Cardiac fibroblast (primary cell): ENCODE measurements at places on chromosomes 11 and 22.

GRCh38 chr11:47185305-47186075, 744 bp downstream of the PACSIN3 start:
- peak; percentile 43 for DNase-seq

- peak; percentile 65 for DNase-seq
Measured at GRCh38 chr11:26985943-26986342, 8.0 kb upstream of the FIBIN start.

- peak; percentile 81 for DNase-seq
Measured at GRCh38 chr11:45652781-45653180, 12.6 kb downstream of the CHST1 start.

DNA sequence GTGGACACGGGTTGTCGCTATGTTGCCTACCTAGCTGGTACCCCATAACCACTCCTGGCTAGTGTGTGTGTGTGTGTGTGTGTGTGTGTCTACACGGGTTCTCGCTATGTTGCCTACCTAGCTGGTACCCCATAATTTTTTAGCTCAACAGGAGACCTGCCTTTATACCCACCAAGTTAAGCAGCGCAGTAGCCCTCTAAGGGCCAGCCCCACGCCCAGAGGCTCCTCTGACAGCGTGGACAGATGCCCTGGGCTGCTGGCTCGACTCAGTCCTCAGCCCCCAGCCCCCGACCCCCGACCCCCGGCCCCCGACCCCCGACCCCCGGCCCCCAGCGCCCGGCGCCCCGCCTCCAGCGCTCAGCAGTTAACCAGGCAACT, 351 bp upstream of the AKIP1 start:
- no peak for DNase-seq

DNA sequence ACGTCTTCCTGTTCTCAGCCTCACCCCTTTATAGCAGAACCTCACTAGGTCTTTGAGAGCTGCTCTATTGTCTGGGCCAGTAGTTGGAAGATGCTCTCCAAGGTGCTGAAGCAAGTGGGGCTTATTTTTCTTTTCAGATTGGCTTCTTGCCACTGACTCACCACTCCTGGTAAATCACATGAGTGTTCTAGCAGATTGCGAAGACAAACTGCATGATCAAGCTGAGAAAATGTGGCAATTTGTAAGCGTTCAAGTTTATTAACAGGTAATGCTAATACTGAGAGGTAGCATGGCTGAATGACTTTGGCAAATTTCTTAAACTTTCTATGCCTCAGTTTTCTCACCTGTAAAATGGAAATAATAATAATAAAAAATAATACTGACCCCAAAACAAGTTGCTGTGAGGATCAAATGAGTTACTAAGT, 59.2 kb downstream of the CACNG2 start:
- peak; percentile 97 for DNase-seq

DNA sequence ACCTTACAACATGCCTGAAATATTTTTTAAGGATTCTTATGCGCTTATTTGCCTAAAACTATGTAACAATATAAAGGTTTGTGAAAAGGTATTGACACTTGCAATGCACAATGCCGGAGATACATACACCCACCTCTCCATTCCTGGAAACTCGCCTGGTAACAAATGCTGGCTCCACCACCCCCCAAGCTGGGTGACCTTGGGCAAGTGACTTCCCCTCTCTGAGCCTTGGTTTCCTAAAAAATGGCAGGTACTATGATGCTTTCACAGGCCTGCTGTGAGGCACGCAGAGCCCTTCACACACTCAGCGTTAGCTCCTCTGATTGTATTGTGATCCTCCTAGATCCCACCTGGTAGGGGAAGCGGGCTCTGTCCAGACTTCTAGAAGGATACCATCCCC, 2.3 kb downstream of the GAL3ST1 start:
- no peak for DNase-seq
